ENCODE measurements at places on chromosomes 11 and 22.

- no peak for DNase-seq
Measured at GRCh38 chr11:58776891-58777710, 45.4 kb upstream of the GLYAT start.

DNA sequence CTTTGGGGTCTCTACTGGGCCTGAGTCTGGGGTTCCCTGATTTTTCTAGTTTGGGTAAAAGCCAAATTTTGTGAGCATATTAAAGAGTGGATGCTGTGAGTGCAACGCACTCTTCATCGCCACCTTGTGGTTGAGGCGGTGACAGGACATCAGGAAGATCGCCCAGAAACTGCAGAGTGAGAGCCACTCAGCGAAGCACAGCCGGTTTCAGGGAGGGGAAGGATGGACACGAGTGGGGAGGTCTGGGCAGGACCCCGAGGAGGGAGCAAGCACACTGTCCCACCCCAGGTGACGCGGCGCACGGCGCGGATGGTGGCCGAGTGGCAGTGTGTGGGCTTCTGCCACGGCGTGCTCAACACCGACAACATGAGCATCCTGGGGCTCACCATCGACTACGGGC lies 9.1 kb downstream of the SELENOO start:
- DNase-seq = peak; percentile 64

DNA sequence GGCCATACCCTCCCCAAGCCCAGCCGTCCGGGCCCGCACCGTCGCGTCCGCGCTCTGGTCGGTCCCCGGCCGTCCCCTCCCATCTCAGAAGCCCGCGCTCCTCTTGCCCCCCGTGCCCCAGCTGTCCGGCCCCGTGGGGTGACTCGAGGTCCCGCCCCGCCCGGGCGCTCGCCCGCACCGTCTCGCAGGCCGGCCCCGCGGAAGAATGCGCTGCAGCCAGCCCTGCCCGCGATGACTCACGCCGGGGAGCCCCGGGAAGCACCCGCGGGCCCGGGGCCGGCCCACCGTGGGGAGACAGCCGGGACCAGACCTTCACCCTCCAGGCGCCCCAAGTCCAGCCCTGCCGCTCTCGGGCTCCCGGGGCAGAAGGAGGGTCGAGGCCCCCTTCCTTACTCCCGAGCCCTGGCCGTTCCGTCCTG lies 320 bp upstream of the PHLDA2 start:
- peak; percentile 82 for DNase-seq

- no peak for DNase-seq
Measured at GRCh38 chr11:78027759-78028158, 4.7 kb upstream of the KCTD14 start.

GRCh38 chr11:69442807-69443137 lies 38.7 kb upstream of the LINC01488 start:
- no peak for DNase-seq

DNA sequence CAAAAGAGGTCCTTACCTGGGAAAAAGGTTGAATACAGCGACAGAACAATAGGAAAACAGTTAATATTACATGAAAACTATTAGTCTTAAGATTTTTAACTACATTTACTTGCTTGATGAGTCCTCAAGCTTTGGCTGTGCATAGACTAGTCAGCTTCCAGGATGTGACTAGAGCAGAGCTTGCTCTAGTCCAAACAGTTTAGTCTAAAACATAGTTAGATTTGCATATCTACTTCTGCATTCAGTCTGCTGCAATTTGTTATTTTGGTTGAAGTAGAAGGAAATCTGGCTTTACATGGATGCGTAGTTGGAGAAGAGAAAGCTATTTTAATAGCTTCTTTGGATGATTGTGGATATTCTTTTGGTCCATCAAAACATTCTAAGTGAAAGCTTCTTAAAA lies 95.3 kb upstream of the ALKBH3 start:
- no peak for DNase-seq

- no peak for DNase-seq
Measured at GRCh38 chr11:134236834-134237556, 12.5 kb downstream of the VPS26B start.

GRCh38 chr11:131932584-131933325 lies 562.3 kb downstream of the NTM start:
- DNase-seq = no peak

DNA sequence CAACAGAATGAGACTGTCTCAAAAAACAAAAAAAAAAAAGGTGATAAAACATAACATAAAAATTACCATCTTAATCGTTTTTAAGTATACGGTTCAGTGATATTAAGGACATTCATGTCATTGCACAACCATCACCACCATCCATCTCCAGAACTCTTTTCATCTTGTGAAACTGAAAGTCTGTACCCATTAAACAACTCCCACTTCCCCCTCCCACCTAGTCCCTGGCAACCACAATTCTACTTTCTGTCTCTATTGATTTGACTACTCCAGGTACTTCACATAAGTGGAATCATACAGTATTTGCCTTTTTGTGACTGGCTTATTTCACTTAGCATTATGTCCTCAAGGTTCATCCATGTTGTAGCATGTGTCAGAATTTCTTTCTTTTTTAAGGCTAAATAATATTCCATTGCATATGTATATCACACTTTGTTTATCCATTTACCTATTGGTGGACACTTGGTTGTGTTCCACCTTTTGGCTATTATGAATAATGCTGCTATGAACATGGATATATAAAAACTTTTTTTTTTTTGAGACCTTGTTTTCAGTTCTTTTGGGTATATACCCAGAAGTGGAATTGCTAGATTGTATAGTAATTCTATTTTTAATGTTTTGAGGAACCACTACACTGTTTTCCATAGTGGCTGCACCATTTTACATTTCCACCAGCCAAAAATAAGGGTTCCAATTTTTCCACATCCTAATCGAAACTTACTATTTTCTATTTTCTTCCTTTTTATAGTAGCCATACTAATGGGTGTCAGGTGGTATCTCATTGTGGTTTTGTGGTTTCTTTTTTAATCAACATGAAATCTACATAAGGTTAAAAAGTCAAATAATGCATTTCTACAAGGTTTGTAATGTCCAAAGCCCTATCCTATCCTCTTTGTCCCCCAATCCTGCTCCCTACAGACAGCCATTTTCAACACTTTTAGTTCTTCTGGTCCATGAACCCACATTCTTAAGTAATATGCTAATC lies 23.4 kb upstream of the PIK3C2A start:
- no peak for DNase-seq

DNA sequence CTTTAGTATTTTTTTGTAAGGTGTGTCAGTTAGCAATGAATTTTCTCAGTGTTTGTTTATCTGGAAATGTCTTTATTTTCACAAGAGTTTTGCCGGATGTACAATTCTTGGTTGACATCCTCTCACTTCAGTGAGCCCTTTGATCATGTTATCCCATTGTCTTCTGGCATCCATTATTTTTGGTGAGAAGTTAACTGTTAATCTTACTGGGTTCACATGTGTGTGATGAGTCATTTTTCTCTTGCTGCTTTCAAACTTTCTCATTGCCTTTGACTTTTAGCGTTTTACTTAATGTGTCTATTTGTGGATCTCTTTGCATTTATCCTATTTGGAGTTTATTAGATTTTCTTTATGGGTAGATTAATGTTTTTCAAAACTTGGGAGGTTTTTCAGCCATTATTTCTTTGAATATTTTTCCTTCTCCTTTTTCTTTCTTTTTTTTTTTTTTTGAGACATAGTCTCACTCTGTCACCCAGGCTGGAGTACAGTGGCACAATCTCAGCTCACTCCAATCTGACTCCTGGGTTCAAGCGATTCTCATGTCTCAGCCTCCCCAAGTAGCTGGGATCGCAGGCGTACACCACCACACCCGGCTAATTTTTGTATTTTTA lies 100.5 kb upstream of the RRM1 start:
- no peak for DNase-seq

DNA sequence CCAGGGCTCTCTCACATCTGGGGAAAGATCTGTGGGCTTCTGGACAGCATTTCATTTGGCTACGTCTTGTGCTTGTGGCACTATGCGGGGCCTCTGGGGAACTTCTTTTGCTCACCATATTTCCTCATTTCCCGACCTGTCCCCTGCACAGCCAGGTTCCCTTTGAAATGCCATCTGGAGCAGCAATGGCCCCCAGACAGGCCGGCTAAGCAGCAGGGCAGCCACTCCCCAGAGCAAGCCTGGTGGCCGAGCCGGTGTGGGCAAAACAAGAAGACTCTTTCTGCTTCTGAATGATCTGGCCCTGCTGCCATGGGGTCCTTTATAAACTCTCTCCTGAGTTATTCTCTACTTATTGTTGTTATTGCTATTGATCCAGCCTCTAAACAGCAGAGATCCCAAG lies 190.7 kb upstream of the NECTIN1 start:
- no peak for DNase-seq

DNA sequence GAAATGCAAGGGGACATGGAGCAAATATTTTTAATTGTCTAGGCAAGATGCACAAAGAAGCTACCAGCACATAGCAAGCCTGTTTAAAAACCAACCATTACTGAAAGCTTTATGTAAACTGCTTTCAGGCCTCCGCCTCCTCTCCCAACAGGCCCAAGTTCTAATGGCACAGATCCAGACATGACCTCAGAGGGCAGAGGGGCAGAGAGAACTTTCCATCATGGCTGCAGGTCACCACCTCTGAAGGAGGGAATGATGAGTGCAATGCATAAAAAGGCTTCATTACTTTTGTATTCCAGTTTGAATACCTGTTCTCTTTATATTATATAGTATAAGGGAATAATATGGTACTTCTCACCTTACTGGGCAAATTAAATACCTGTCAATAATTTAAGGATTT lies 15.2 kb downstream of the DDX17 start:
- no peak for DNase-seq

GRCh38 chr11:85772695-85773094 lies 38.2 kb downstream of the SYTL2 start:
- DNase-seq = no peak

DNA sequence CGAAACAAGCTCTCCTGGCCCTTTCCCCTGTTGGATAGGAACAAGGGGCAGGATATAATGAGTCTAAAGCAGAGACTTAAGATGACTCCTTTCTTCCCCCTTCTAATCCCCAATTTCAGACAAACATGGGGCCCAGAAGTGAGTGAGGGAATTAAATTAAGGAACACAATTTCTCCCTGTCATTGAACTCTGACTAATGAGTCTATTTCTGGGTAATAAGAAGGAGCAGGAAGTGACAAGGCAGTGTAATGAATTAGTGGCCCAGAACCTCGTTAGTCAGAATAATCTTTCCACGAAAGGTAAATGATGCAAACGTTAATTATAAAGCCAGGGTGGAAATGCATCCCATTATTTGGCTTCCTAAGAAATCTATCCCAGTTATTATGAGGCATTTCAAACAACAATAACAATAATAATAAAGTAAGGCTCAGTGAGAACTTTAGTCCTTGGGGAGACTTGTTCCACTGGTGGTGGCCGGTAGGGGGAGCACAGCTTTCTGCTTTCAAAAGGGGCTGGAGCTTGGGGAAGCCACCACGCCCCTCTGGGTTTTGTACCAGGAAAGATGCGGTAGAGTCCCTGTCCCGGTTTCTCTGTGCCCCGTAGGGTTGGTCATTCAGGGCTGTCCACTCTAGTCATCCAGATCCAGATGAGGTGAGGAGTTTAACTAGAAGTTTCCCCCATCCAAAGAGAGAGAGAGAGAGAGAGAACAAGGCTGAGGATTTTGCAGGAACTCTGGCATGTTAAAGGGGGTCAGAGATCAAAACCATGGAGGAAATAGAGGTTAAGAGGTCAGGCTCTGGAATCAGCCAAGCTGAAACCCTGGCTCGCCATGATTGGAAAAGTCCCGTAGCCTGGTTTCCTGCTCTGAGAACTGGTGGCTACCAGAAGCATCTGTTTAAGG lies 298.3 kb downstream of the NTM start:
- peak; percentile 60 for DNase-seq

GRCh38 chr11:128936606-128937251 lies 5.9 kb downstream of the TP53AIP1 start:
- no peak for DNase-seq

DNA sequence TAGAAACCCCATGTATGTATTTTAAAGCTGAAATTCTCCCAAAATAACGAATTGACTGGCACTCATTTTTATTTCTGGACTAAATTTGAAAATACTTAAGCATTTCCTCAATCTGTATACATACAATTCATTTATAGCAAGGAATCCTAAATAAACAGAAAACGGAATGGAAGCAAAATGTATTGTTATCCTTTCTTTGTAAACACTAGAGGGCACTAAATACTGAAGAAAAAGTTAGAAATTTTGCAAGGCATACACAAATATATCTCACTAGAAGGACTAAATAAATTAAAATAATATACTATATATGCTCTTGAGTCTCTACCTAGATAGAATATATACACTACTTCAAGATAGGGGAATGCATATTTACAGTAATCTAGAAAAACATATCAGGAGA lies 23.1 kb upstream of the ANO5 start:
- DNase-seq = no peak

- no peak for DNase-seq
Measured at GRCh38 chr22:29041408-29041807, 20.2 kb downstream of the C22orf31 start.

- no peak for DNase-seq
Measured at GRCh38 chr11:65496304-65497140, 2.3 kb upstream of the MALAT1 start.

GRCh38 chr11:46246521-46246920 lies 30.9 kb upstream of the CREB3L1 start:
- DNase-seq = no peak

- DNase-seq = no peak
Measured at GRCh38 chr11:65078151-65078550, 5.7 kb downstream of the CDCA5 start.

- no peak for DNase-seq
Measured at GRCh38 chr11:83284501-83285150, 1.5 kb downstream of the CCDC90B start.

DNA sequence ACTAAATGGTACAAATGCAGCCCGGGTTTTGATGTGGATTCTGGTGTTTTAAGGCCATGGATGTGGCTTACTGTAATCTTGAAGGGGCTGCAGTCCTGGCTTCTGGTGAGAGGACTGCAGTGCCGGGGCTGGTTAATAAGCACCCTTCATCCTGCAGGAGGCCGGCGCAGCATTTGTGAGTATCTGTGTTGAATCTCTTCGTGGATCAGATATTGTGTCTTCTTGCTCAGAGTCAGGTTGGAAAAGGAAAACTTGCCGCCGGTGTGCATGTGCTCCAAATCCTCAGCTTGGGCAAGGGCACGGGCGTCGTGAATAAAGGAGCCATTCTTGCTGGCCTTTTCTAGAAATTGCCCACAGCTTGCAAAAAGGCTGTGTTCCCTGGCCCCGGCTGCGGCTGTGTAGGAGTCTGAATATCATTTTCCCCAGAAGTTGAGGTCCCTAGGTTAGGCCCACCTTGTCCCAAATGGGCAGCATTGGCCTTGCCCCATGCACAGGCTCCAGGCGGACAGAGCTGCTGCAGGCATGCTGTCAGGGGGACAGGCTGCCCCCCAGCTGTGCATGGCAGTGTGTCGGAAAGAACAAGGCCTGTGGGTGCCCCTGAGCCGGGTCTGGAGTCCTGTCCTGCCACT lies 28.9 kb upstream of the PARVB start:
- no peak for DNase-seq

GRCh38 chr11:3220521-3221407 lies 2.2 kb upstream of the MRGPRG start:
- DNase-seq = no peak

GRCh38 chr11:57251491-57252104 lies 14.5 kb upstream of the APLNR start:
- DNase-seq = no peak

- DNase-seq = no peak
Measured at GRCh38 chr11:67118181-67118766, 789 bp upstream of the KDM2A start.
